BJ (cell line): ENCODE measurements at places on chromosomes 3 and 15.
A peak's percentile ranks its signal among the peaks of the same experiment; 100 is the strongest.

DNA sequence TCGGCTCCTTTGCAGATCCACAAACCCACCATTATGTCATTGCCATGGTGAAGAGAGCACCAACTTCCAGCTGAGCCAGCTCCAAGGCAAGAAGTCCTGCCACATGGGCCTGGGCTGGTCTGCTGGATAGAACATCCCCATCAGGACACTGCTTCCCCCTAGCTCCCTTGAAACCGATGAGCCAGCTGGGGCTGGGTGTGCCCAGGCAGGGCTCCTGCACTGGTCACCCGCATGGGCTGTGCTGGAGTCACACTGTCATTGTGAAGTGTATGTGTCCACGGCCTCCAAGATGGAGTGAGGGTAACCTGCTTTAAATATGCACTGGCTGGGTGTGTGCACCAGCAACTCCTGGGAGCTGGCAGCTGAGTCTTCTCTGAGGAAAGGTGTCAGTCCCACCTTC is 31.0 kb upstream of the TOPBP1 start:
- no peak for DNase-seq

GRCh38 chr3:58989955-58990354 is 59.9 kb downstream of the CFAP20DC start:
- DNase-seq = no peak

GRCh38 chr3:99366663-99367429 is 271.5 kb upstream of the COL8A1 start:
- DNase-seq = no peak

GRCh38 chr3:184257083-184257915 is 4.1 kb downstream of the CAMK2N2 start:
- DNase-seq = no peak

GRCh38 chr3:107633327-107634098 is 110.8 kb downstream of the BBX start:
- no peak for DNase-seq

GRCh38 chr3:194854659-194855390 is 169.1 kb downstream of the FAM43A start:
- no peak for DNase-seq

DNA sequence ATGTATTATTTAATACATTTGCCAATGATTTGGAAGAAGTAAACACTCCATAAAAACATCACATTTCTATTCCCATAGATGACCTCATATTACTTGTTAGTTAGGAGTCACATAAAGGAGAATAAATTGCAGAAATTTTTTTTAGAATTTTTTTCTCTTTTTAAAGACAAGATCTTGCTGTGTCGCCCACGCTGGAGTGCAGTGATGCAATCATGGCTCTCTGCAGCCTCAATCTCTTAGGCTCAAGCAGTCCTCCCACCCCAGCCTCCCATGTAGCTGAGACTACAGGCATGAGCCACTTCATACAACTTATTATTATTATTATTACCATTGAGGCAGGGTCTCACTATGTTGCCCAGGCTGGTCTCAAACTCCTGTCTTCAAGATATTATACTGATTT is 12.3 kb upstream of the USP8 start:
- no peak for DNase-seq

GRCh38 chr15:98653686-98654085 is 5.3 kb downstream of the IGF1R start:
- no peak for DNase-seq

GRCh38 chr3:24110051-24110450 is 165.0 kb downstream of the NR1D2 start:
- DNase-seq = peak; percentile 61

- no peak for DNase-seq
These were observed 16.6 kb downstream of the CSRNP1 start for GRCh38 chr3:39136533-39137434.

GRCh38 chr15:33114374-33114717 is 80.2 kb downstream of the FMN1 start:
- no peak for DNase-seq

- DNase-seq = no peak
These were observed 133.3 kb downstream of the CHDH start for GRCh38 chr3:53712817-53713388.

DNA sequence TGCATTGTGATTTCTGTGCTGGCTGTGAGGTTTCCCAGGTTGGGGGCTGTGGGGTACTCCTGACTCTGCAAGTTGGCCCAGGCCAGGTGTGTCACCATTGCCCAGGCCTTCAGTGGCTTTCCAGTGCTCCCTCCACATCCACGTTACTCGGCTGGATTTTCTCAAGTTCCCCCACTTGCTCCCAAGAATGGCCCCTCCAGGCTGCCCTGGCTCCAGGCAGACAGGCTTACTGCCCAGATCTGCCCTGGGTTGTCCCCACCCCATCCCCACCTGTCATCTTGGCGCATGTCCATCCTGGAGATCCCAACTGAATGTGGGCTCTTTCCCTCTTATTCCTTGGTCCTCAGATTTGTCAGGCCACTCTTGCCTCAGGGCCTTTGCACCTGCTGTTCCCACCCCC is 3.6 kb downstream of the APBA2 start:
- no peak for DNase-seq

- no peak for DNase-seq
These were observed 89.5 kb downstream of the EOMES start for GRCh38 chr3:27632431-27633223.

- DNase-seq = no peak
These were observed 5.7 kb downstream of the PTH1R start for GRCh38 chr3:46883054-46883829.

GRCh38 chr3:45606991-45607712 is 12.6 kb downstream of the LIMD1 start:
- DNase-seq = no peak

DNA sequence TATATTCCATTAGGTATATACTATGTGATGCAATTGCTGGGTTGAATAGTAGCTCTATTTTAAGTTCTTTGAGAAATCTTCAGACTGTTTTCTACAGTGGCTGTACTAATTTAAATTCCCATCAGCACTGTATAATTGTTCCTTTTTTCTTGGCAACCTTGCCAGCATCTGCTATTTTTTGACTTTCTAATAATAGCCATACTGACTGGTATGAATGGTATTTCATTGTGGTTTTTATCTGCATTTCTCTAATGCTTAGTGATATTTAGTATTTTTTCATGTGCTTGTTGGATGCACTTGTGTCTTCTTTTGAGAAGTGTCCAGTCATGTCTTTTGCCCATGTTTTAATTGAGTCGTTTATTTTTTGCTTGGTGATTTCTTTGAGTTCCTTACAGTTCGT is 145.1 kb upstream of the PLSCR5 start:
- peak; percentile 39 for DNase-seq

DNA sequence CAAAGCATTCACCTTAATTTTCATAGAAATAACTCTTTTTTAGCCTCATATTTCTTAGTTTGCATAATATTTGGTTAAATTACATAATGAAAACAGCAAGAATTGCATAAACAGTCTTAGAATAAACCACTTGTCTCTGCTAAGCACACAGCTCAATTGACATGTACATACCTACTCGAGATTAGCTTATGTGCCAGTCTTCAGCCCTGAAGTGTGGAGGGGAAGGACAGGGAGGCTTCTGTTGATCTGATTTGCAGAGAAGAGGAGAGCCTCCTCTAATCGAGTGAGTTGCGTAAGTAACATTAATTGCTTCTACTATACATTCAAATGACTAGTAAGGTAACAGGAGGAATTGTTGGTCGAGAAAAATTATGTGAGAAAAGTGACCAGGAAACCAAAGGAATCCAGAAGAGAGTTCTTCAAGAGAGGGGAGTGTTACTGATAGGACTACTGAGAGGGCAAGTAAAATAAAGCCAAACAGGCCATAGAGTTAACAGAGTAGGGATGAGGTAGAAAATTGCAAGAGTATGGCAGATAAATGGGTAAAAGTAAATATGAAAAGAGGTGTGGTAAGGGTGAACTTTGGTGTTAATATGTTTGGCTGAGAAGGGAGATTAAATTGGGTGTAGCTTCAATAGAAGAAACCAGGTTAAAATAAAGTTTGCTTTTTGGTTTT is 7.1 kb upstream of the GOLIM4 start:
- no peak for DNase-seq

GRCh38 chr3:87498358-87499080 is 222.1 kb upstream of the POU1F1 start:
- DNase-seq = no peak

GRCh38 chr15:38427380-38427779 is 26.5 kb upstream of the FAM98B start:
- DNase-seq = no peak

DNA sequence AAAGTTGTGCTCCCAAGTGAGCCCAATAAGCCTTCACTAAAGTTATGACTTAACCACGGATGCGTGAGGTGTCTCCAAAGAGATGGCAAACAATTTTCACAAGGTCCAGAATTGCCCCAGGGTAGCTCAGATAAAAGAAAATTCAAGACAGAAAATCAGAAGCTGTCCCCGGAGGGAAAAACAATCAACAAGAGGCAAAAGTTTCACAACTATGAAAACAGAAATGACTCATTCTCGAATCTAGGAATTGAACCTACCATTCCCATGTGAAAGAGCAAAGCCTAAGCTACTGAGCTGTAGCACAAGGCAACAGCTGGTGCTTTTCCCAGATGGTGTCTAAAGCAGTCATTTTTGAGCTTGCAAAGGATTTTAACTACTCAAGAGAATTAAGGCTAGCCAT is 33.5 kb upstream of the MKRN3 start:
- no peak for DNase-seq

DNA sequence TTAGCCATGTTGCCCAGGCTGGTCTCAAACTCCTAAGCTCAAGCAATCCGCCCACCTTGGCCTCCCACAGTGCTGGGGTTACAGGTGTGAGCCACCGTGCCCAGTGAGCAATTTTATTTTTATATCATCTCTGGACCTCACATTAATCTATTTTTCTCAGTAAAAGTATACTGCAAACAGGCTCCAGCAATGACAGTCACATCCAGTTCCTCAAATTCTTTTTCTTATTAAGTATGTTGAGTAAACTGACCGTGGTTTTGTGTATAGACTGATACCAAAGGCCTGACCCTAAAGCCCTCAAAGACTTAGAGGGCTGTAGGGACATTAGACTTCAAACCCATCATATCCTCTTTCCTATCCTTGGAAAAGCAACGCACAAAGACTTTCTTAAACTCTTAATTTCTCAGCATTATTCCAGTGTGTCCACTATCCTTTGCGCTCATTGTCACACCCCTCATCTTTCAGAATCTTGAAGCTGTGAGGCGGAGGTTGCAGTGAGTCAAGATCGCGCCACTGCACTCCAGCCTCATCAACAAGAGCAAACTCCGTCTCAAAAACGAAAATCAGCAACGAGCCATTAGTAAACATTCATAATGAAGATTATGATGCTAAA is 2.0 kb downstream of the NGLY1 start:
- DNase-seq = no peak

- DNase-seq = peak; percentile 78
These were observed 33.8 kb downstream of the DRD3 start for GRCh38 chr3:114144909-114145688.

GRCh38 chr3:71045917-71046282 is 537.6 kb downstream of the FOXP1 start:
- no peak for DNase-seq

GRCh38 chr15:36331531-36332275 is 247.7 kb upstream of the CDIN1 start:
- DNase-seq = peak; percentile 16

- no peak for DNase-seq
These were observed 76.9 kb downstream of the PIK3R4 start for GRCh38 chr3:130669740-130670139.

GRCh38 chr15:85708402-85708941 is 86.3 kb downstream of the KLHL25 start:
- no peak for DNase-seq

- DNase-seq = no peak
These were observed 9.4 kb downstream of the TGFBR2 start for GRCh38 chr3:30615615-30616346.

GRCh38 chr3:168030577-168030976 is 65.1 kb downstream of the GOLIM4 start:
- no peak for DNase-seq

DNA sequence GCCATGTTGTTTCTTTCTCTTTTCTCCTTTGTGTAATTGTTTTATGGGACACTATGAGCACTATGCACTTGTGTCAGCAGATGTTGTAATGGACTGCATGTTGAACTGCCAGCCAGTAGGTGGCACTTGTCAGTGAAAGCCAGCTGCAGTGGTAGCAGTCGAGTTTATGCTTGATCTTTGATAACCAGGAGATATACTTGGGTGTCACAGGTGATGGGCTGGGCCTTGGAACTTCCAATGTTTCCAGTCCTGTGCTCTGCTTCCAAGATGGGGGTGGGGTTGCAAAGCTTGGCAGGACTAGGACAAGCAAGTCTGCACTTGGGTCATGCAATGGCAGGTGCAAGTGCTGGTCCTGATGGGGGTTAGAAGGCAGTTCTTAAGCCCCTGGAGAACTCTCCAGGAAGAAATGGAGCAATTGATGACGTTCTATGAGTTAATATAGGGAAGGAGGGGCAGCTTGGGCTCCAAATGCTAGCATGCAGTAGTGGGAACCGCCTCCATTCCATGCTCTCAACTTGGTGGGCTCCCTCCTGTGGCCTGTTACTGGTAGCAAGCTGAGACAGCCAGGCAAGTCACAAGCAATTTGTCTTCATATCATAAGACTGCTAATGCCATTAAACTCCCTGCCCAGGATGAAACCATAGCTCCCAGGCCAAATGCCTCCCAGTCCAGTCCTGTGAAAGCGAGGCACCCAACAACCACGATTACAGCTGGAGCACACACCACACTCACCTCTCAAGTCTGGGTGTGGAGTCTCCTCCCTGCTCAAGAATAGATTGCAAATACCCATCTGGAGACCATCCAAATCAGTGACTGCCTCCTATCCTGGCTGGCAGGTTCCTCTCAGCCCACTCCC is 287.2 kb downstream of the CGGBP1 start:
- DNase-seq = no peak

GRCh38 chr3:143291836-143292447 is 172.4 kb downstream of the CHST2 start:
- no peak for DNase-seq

DNA sequence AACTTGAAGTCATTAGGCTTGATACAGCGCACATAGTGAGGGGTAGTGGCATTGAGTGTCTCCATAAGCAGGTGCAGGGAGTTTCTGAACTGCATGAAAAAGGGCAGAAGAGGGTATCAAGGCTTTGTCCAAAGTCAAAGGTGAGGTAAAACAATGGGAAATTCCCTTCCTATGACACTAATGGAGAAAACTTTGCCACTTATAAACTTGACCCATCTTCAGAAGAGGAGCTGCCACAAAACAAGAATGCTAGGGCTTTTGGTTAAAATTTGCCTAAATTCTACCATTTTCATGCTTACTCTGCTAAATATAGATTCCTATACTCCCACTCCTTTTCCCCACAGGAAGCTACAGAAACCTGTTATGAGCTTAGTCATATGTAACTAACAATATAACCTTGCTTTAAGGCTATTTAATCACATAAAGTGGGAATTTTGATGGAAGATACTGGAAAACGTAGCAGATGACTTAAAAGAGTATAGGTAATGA is 87.5 kb upstream of the MYO5C start:
- no peak for DNase-seq
